ENCODE measurements at places on chromosomes 2 and 18.

GRCh38 chr2:676647-677055 lies 555 bp downstream of the TMEM18 start:
- peak; percentile 93 for DNase-seq

DNA sequence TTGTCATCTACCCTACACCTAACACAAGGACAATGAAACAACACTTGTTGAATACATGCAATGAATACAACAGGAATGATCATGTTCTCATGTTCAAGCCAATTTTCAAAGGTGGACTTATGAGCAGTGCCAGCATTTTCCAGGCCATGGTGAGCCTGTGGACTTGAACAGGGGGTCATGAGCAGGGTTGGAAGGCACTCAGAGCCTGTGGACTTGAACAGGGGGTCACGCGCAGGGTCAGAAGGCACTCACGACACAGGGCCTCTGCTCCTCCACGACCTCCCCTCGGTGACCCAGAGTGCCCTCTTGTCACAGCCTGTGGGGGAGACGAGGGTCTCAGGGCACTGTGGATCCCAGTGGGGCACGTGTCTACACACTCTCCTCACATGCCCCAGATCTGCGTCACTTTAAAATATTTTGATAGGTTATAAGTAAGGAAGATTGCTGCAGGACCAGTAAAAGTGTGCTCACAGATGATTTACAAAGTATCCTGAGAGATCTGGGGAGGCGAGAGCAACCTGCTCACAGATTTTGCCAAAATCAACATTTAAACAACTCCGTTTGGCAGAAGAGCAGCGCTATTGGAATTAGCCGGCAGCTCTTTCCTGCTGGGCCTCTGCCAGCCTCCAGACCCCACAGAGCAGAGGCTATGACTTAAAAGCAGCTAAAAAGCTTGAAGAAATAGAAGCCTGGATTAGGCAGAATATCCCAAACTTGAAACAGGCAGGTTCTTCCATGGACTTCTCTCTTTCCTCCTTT lies 121.9 kb downstream of the TMEM18 start:
- DNase-seq, result no peak

DNA sequence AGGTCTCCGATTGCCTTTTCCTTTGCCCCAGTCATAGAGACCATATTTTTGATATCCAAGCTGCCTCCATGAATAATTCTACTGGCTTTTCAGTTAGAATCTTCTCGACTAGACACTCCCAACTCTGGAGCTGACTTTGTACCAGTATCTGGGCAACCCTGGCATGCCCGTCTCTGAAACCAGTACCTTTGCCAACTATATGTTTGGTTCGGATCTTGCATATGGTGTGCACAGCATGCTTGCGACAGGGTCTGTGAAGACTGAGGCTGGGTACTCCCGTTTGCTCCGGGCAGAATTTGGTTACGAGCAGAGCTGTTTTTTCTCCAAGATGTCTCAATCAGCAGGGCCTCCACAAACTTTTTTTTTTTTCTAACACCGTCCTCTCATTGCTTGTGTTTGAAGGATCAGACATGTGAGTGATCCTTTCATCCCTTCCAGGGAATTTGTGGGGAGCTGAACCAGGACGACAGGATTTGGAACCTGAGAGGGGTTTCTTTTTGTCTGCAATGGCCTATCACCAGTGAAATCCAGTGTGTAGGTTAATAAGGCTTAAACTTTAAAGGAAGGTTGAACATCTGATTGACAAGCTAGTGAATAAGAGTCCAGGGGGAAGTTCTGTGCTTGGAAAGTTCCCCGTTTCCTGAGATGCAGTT lies 322.3 kb downstream of the MYCN start:
- no peak for DNase-seq

GRCh38 chr2:14881651-14882327 lies 249.3 kb downstream of the LRATD1 start:
- no peak for DNase-seq

- no peak for DNase-seq
These were observed 5.9 kb downstream of the SCYGR4 start for GRCh38 chr2:227623226-227623625.

DNA sequence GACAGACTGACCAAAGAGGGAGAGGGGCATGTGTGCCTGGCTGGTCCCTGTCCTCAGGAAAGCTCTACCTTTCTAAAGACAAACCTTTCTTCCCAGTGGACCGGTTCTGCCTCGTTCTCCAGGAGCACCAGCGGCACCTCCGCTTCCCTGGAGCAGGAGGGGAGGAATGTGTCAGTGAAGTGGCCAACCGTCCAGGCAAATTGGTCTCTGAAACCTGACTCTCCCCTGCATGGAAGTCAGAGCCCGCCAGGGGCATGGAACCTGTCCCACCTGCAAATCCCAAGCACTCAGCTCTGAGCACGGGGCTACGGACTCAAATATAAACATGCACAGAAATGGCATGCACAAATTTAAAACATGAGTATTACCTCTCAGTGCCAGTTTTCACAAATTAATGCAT lies 62.9 kb downstream of the COL6A3 start:
- no peak for DNase-seq

- no peak for DNase-seq
These were observed 36.5 kb downstream of the WDR75 start for GRCh38 chr2:189477756-189478155.

- DNase-seq, result no peak
These were observed 186.9 kb upstream of the PIEZO2 start for GRCh38 chr18:11336241-11336640.

- no peak for DNase-seq
These were observed 15.3 kb downstream of the NPC1 start for GRCh38 chr18:23570912-23571504.

DNA sequence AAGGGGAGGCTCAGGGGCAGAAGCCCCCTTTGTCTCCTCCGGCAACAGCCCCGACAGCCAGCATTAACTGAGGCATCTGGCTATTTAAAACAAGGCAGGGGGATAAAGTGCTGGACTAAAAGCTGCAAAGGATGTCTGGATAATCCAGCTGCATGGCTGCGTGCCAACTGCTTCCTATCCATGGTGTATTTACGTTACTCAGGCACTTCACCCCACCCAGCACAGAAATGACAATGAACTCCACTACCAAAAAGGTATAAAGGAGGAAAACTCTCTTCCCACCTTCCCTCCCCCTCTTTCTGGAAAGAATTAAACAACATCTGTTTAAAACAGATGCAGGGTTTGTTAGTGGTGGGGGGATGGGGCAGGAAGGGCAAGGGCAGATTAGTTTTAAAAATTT lies 82.5 kb downstream of the SPRED2 start:
- no peak for DNase-seq

- no peak for DNase-seq
These were observed 177.7 kb downstream of the INSIG2 start for GRCh38 chr2:118265873-118266455.

DNA sequence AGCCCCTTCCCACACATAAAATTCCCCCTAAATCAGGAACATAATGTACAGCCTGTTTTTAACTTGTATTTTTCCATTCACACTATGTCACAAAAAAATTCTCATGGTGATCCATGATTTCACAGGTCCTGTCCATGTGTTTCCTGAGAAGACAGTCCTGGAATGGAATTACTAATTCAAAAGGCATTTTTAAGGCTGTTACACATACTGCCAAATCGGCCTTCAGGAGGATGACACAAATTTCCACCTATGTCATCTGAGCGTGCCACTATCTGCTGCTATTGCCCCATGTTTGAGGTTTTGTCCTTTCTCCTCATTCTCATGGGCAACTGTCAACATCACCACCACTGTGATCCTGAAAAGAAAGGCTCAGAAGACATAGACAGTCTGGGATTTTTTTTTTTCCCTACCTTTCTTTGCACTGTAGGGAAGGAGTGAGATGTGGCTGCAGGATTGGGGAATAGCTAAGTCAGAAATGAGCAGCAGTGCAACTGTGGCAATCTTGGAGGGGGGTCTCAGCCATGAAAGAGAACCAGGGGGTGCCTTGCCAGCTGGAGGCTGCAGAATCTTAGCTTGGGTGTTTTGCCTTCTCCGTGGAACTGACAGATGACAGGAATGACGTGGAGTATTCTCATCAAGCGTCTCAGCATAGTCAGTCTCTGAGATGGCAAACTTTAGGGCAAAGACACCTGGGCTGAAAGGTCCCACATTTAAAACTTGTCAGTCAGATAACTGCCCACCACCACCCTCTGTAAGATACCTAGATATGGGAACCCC lies 73.4 kb downstream of the MARCHF4 start:
- no peak for DNase-seq

DNA sequence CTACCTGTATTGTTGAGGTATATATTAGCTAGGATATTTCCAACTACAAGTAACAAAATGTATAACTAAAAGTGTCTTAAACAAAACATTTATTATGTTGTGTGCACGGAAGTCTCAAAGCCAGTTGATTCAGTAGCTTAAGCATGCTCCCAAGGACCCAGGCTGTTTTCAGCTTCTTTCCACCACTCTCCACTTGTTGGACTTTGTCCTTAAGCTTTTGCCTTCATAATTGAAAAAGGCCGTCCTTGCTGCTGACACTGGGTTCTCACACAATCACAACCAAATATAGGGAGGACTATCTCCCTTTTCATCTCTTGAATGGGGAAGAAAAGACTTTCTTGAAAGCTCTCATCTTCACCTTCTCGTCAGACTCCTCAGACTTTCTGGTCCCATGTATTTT lies 12.2 kb upstream of the NEMP2 start:
- no peak for DNase-seq

DNA sequence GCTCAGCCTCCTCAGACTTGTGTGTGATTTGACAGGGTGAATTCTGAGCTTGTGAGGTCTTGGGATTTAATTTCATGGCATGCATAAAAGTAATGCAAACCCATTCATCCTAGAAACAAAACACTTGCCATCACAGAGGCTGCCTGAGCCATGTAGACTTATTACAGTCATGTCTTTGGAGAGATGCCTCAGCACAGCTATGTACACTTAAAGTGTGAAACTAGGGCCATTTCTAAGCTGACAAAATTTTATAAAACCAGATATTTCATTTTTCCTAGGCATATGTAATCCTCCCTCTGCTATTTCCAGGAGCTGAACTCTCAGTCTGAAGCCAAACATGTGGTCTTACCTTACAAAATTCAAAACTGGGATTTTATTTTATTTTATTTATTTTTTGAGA lies 322.2 kb upstream of the SPHKAP start:
- no peak for DNase-seq

DNA sequence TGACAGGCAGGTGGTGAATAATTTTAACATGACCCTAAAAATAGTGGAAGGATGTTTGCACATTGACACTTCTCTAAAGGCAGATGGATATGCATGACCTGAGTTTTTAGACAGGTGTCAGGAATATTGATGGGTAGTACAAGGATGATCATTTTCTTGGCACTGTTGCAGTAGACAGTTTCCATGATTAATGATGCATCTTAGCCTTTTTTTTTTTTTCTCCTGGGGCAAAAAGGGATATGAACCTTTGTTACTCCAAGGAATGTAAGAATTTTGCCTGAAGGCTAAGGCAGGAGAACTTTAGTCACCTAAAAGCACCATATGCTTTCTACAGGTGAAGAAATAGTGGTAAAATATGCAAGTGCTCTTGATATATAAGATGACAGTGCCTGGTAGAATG lies 136.3 kb upstream of the CAVIN2 start:
- DNase-seq, result no peak

Measured in stimulated activated CD4-positive, alpha-beta T cell treated with anti-CD3 and anti-CD28 coated beads, Interleukin-12 subunit alpha, Interleukin-12 subunit beta, amount 100 ng/mL, for 24 hours (primary cell).